H1 (cell line): ENCODE measurements at places on chromosomes 1 and 21. TPM values are rescaled to one million over a fixed set of nuclear protein-coding genes. Genes with fewer than 3 reads are reported as not detected.

- DNase-seq, result no peak
Observed at GRCh38 chr1:234897754-234898454, 230.7 kb downstream of the TOMM20 start.

GRCh38 chr1:214050513-214051401 lies 63.0 kb downstream of the PROX1 start:
- no peak for DNase-seq

- DNase-seq, result no peak
Observed at GRCh38 chr1:223819730-223820514, 25.8 kb downstream of the TP53BP2 start.

DNA sequence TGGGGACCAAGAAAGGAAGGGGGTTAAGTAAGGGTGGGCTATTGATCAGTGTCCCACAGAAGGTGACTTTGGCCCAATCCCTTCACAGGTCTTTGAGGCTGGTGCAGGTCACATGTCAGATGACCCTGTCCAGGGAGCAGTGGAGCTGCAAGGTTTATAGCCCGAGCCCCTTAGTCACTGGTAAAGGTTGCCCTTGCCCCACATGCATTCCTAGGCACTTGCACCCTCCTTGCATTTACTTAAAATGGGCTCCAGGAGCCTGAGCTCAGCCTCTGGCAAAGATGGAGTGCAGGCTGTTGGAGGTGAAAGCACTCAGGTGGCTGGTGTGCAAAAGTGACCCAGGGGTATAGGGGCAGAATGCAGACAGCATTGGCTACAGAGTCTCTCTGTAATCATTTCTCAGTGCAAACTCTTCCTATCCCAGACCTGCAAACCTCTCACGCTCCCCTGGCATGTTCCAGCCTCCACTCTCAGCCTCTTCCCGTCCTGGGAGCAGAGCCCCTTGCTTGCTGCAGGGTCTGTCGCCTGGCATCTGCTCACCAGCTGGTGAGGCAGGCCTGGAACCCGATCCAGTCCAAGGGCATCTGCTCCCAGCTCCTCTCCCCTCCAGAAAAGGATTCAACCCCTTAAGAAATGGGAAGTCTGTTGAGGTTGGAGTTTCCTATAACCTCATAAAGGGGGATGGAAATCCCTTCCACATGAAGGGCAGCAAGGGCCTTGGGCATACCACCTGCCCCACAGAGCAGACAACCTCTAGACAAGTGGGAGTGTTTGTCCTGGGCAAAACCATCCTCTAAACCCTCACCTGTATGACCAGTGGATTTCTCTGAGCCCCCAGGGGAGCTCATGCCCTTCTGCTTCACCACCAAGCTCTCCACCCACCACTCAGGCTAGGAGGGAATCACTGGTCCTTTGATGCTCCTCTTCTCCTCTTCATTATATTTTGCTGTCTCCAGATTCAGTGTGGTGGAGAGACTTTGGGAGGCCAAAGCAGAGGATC lies 23.1 kb upstream of the PTPRF start:
- no peak for DNase-seq

DNA sequence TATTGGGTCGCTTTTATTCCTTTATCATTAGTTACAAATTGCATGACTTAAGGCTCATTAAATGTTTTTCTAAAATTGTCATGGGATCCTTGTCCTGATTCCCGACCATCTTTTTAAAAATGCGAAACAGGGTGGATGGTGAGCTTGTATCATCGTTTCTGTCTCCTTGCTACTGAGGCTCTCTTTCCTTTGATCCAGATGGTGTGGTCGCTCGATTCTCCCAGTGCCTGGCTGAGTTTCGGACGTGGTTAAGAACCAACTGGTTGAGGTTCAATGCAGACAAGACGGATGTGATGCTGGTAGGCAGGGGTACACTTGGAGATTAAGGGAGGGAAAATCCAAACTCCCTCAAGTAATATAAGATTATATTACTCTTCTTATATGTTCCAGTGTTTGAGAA lies 1.2 kb downstream of the MIER1 start:
- no peak for DNase-seq

DNA sequence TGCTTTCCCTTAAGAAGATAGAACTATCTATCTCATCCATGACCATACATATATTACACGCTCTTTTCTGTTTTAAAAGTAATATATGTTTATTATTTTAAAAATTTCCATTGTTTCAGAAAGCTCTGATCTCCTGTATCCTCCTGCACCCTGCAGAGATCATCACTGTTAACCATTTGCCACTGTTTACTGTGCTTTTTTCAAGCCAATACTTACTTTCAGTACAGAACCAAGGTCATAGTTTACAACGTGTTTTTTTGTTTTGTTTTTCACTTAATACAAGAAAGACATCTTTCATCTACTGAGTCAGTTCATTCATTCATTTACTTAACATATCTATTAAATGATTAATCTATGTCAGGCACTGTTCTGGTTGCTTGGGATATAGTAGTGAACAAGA lies 10.2 kb downstream of the SESN2 start:
- DNase-seq, result no peak

DNA sequence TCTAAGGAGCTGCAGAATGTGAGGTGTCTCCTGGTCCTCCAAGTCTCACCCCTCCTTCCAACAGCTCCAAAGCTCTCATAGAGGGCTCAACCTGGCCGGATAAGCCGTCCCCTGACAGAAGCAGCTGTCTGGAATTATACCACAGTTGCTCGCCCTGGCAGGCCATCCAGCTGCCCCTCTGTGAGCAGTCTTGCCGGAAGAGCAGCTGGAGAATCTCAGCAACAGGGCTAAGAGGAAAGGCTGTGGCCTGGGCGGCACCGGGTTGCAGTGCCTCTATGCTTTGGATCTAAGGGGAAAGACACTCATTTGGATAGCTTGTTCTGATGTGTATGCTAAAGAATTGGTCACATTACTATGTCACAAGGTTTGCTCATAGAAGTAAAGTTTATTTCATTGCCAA lies 12.4 kb downstream of the TMCC2 start:
- DNase-seq, result no peak

DNA sequence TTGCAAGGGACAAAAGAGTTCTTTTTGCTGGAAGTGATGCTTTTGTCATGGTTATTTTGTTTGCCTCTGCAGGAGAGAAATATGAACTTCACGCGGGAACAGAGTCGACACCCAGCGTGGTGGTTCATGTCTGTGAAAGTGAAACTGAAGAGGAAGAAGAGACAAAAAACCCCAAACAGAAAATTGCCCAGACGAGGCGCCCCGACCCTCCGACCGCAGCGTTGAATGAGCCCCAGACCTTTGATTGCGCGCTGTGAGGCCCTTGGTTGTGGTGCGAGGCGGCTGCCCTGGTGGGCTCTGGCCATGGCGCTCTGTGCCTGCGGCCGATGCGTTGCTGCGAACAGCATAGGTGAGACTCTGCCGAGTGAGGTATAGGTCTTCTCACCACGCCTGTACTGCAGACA lies 20.9 kb upstream of the NCMAP start:
- no peak for DNase-seq

DNA sequence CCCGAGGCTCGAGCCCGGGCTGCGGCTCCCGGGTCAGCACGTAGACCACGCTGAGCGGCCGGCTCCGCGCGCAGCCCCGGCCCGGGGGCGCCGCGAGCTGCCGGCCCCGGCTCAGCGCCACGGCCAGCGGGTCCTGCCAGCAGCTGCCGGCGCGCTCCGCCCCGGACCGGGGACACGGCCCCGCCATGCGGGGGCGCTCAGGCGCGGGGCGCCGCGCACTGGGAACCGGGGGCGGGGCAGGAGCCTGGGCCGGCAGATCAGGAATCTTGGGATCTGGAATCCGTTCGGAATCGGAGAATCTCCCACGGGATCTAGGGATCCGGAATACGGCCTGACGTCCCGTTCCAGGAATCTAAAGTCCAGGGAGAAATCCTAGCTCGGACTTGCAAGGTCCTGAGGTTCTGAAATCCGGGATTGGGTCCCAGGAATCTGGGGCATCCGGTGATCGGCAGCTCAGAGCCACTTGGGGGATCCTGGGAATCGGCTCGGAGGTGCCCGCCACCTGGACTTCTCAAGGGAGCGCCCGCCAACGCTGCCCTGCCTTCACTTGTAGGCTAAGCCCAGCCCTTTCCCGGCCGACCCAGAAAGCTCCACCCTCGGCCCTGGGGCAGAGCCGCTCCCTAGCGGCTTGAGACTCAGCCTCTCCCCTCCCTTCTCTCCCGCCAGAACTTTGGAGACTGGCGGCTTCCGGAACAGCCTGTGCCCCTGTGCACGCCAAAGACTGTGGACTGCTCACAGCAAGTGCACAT lies at the start of gene MAP3K6:
MAP3K6 (minus strand) TSS at position 551 of the 749 bp plus-strand sequence; CDS start at position 187, 364 bp downstream.
- DNase-seq, result peak; percentile 85

- DNase-seq, result no peak
Observed at GRCh38 chr1:181083842-181084605, 4.5 kb upstream of the IER5 start.

Gene TMEM269
- total RNA-seq, result 0.35 and 0.61 TPM in 2 replicates

Gene KIF26B
- 0.19 and 0.28 TPM in 2 replicates for total RNA-seq

- no peak for DNase-seq
Observed at GRCh38 chr21:31354604-31355443, 10.8 kb upstream of the TIAM1 start.

- DNase-seq, result peak; percentile 29
Observed at GRCh38 chr21:46324390-46325072, 575 bp downstream of the PCNT start.
